ENCODE measurements at places on chromosomes 2 and 18.
A peak's percentile ranks its signal among the peaks of the same experiment; 100 is the strongest.

DNA sequence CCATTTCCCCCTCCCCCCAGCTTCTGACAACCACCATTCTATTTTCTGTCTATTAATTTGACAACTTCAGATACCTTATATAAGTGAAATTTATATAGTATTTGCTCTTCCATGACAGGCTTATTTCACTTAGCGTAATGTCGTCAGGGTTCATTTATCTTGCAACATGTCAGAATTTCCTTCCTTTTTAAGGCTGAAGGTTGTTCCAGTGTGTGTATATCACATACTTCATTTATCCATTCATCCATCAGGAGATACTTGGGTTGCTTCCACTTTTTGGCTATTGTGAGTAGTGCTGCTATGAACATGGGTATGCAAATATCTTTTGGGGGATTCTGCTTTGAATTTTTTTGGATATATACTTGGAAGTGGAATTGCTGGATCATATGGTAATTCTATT is 7.4 kb downstream of the BCL2L11 start:
- DNase-seq = no peak

DNA sequence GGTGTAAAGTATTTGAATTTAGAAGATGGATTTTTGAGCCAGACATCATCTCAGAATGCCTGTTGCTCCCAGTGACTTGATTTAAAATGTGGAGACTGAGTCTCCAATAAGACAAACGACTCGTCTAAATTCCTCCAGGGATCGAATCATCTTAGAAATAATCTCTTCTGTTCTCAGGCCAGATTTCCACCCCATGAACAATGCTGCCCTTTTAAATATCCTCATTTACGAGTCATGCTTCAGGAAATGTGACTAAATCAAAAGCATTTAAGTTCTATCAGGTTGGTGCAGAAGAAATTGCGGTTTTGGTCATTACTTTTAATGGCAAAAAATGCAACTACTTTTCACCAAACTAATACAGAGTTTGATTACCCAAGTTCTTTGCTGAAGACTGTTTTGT is 684.6 kb upstream of the SOX11 start:
- DNase-seq = no peak

DNA sequence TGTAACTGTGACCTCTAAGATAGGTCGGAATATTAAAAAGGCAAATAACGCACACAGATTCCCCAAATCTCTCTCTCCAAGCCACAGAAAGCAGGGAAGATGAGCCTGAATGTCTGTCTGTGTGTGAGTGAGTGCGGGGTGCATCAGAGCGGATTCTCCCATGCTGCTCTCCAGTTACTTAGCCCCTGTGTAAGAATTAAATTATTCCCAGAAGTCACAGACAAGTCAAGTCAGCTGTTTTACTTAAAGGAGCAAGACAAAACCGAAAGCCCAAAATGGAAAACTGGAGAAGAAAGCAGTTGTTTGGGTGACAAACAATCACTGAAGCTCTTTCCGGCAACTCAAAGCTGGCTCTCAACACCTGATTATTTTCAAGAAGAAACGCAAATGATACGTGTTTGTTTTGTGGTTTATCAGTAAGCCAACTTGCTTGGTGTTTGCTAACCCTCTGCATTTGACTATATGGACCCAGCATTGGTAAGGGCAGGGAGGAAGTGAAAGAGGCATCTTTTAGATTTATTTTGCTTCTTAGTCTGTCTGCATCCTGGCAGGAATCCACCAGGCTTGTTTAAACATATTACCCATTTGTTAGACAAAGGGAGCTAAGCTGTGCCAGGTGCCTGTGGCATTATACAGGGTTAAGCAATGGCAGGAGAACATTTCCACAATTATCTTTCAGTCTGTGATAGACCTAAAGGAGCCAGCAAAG is 121.5 kb upstream of the CREB1 start:
- DNase-seq = no peak

- DNase-seq = no peak
Measured at GRCh38 chr2:231383416-231384108, 11.9 kb upstream of the B3GNT7 start.

DNA sequence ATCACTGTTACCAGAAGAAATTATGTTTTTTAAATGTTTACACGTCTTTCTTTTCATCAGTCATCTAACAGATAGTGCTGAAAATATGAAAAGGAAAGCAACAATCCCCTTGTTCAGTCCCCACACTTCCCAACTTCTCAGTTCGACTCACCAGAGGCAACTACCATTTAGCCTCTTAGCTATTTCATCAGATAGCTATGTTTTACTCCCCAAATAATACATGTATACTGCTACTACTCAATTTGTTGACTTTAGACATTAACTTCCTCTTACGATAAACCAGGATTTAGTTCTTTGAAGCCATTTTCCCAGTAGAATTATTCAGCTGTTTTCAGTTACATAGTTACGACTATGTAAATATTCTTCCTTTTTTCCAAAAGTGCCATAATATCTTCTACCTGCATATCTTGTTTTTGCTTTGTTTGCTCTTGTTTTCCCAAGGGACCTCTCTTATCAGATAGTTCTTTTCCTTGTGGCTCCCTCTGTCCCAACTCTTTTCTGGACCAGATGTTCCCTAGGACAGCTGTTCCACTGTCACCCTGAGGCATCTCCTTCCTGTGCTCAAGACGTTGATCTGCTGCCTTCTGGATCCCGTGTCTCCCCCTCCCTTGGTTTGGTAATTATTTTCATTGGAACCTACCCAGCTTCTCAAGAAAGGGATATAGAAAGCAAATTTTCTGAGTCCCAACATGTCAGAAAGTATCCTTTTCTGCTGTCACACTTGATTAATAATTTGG is 289.3 kb upstream of the TANK start:
- DNase-seq = no peak

DNA sequence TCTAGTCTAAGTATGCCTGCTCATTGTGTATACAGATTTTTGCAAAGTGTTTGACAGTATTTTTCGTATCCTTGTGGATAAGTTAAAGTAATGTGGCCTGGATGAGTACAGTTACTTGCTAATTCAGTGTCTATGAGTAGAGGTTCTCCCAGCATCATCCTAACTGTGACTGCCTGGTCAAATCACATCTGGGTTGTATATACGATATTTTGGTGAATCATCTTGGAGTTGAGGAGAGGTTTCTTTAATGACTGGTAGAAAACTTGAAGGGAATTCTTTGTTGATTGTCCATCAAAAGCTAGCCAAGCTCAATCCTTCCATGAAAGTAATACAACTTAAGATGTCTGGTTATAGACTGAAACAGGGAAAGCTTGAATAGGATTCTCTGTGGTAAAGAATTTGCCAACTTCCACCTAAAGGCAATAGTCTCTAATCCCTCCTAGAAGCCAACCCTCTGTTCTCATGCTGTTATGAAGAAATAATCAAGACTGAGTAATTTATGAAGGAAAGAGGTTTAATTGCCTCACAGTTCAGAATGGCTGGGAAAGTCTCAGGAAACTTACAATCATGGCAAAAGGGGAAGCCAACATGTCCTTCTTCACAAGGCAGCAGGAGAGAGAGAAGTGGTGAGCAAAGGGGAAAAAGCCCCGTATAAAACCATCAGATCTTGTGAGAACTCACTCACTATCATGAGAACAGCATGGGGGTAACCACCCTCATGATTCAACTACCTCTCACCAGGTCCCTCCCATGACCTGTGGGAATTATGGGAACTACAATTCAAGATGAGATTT is 19.4 kb upstream of the RALBP1 start:
- DNase-seq = no peak

- DNase-seq = no peak
Measured at GRCh38 chr18:63844254-63844653, 43.3 kb upstream of the SERPINB2 start.

DNA sequence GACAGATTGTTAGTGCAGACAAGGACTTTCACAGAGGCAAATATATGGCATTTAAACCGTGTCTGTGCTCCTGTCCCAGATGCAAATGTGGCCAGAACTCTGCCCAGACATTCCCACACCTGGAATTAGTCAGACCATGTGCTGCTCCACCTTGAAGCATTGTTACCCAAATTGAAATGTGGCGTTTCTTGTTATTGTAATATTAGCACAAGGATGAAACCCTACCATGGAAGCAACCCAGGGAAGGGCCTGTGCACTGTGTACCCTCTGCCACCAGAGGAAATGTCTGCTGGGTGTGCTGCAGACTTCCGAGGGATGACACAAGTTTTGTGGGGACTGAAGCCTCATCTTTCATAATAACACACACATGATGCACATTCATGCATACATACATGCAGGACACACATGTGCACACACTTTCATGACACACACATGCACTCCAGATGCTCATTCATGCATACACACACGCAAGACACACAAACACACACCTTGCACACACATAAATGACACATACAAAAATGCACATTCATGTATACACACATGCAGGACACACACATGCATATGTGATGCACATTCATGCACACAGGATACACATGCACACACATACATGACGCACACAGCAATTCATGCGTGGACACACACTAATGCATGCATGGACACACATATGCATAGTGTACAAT is 133.2 kb upstream of the SNTG2 start:
- no peak for DNase-seq

DNA sequence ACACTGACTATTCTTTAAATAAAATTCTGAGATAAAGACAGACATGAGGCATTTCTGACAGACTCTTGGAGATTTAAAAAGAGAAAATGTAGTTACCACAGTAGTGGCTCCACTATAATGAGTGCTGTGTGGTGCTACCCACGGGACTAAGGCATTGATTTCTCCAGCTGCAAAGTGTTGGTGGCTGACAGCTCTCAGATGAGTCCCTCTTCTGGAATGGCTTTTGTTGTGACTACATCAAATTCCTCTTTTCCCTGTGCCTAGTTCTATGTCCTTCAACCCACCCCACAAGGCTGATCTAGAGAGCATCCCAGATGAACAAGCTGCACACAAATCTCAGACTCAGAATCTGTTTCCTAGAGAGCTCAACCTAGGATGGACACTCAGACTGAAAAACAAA is 884.8 kb upstream of the ZEB2 start:
- DNase-seq = no peak

DNA sequence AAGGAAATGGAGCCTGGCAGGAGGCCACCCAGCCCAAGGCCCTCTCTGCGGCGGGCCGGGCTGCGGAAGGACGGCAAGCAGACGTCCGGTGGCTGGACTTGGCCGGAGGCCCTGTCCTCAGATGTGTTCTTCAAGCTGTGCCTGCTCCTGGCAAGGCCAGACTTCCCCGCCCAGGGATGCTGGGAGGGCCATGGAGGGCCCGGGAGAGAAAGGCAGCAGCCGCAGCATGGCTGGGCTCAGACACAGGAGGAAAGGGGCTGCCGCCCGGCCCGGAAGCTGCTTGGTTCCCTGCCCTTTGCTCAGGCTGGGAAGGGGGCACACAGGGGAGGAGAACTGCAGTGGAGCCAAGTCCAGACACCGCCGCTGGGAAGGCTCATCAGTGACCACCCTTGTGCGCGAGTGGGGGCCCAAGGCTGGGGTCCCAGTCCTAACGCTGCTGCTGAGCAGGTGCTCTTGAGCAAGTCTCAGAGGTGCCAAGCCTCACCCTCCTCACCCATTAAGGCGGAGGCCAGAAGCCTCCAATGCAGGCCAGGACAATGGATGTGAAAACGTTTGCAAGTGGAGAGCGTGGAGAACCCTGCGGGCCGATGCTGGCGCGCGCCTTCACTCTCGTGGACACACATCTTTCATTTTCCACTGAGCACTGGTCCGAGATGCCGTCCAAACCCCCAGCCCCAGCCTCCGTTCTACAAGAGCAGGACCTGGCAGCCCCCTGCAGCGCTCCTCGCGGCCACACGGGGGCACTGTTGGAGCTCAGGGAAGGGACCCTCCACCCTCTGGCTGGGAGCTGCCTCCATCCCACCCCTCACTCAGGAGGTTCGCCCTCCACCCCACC is 7.9 kb downstream of the CROCC2 start:
- peak; percentile 38 for DNase-seq

DNA sequence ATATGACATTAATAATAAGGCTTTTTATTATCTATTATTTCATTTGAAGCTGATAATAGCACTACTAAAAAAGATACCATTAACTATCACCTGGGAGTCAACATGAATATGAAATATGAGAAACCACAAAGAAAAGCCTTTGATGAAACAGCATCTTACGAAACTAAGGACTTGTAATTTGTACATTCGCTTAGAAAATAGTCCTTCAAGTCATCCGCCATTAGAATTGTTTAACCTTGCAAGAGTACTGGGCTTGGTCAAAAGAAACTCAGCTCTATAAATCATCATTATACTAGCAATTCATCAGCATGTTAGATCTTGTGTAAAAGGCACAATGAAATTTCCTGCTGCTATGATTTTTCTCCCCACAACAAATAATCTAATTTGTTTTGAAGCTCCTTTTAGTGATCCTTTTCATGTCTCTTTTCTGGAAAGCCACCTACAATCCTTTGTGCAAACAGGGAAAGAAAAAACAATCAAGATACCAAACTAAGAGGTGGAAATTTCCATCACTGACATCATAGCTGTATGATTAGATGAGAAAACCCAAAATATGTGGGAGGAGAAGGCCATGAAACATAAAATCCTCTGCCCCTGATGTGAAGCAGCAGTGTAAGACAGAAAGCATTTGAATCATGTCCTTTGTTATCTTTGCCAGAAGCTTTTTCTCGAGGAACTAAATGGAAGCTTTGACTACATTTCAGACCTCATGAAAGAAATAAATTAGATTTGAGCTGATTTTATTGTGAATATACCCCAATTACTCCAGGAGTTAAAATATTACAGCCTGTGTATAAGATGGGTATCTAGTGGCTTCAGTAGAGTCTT is 31.2 kb downstream of the SCN9A start:
- no peak for DNase-seq

DNA sequence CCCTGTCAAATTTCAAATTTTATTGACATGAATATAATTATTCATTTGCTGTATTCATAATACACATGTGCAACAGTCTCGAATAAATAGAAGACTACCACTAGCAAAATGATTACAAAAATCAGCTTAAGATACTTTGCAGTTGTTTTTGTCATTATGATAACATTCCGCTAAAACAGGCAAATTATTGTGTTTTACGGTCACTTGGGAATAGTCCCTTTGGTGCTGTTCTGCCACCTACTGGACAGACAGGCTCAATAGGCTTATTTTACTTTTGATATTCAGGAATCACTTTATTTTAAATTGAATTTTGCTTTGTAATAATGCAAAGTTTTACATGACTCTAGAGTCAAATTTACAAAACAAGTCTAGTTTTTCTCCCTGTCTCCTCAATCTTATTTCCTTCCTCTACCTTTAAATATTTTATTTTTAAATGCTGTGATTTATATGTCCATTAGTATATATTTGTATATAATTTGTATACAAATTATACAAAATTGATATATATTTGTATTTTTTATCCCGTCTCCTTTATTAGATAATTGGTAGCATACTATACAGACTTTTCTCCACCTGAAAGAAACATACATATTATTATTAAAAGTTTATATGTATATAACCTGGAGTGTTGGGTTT is 456.3 kb downstream of the DLGAP1 start:
- DNase-seq = no peak

GRCh38 chr2:186125625-186126024 is 360.4 kb upstream of the ZC3H15 start:
- no peak for DNase-seq

- DNase-seq = no peak
Measured at GRCh38 chr2:136486115-136486514, 279.2 kb upstream of the THSD7B start.

GRCh38 chr18:8870528-8870927 is 165.2 kb downstream of the MTCL1 start:
- DNase-seq = no peak

GRCh38 chr18:46332286-46332801 is 228.2 kb downstream of the HAUS1 start:
- DNase-seq = no peak

- DNase-seq = no peak
Measured at GRCh38 chr2:144333143-144333555, 186.8 kb downstream of the ZEB2 start.

- DNase-seq = no peak
Measured at GRCh38 chr18:48342125-48342524, 67.1 kb downstream of the ZBTB7C start.
